ENCODE measurements at places on chromosomes 1 and 21.

DNA sequence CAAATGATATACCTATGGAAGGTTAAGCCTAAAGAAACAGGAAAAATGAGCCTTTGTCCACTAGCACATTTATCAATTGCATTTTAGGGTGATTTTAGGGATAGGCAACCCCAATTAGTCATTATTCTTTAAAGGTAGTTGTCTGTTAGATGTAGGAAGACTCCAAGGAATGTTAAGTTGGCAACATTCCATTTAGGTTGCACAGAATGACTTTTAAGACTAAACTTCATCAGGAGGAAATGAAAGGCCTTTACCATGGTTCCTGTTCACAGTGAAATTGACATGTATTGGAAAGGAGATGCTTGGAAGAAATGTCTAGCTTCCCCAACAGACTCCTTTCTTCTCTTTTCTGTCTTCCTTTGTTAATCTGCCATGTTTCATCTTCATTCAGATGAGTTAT, 1.6 kb upstream of the APOBEC4 start:
- no peak for DNase-seq

GRCh38 chr1:200866521-200866920, 6.3 kb upstream of the GPR25 start:
- no peak for DNase-seq

GRCh38 chr1:208357644-208358507, 113.7 kb upstream of the PLXNA2 start:
- DNase-seq: no peak

DNA sequence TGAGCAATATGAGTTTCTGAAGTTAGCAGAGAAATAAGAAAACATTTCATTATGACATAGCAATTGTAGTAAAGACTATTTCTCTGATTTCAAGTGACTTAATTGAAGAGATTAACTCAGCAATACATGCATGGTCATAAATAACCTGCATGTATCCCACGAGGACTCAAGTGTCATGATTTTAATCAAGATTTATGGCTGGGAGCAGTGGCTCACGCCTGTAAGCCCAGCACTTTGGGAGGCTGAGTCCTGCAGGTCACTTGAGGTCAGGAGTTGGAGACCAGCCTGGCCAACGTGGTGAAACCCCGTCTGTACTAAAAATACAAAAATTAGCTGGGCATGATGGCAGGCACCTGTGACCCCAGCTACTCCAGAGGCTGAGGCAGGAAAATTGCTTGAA, 311.9 kb upstream of the PLD5 start:
- DNase-seq: no peak

DNA sequence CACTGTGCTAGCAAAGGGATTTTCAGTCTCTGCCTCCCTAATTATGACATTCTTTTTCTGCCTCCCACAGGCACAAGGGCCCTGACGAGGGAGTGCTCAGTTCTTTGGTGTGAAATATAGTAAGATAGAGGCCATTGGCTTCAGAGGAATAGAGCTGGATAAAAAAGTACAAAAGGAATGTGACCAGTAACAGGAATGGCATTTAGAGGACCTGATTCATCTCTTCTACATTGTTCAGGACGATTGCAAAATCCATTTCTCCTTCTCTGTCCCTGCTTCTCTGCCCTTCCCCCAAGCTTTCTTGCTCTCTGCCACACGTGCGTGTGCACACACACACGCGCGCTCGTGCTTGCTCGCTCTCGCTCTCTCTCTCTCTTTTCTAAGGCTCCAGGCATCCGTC, 668.2 kb downstream of the KIF26B start:
- DNase-seq: no peak

GRCh38 chr1:93448983-93449804, 1.3 kb downstream of the FNBP1L start:
- DNase-seq: no peak

- DNase-seq: no peak
Measured at GRCh38 chr1:221672965-221673364, 68.9 kb downstream of the DUSP10 start.

Measured in stimulated activated CD8-positive, alpha-beta memory T cell treated with anti-CD3 and anti-CD28 coated beads, Interleukin-4, amount 100 ng/mL, for 1 hour (primary cell).